ENCODE measurements at places on chromosomes 13 and 19.

DNA sequence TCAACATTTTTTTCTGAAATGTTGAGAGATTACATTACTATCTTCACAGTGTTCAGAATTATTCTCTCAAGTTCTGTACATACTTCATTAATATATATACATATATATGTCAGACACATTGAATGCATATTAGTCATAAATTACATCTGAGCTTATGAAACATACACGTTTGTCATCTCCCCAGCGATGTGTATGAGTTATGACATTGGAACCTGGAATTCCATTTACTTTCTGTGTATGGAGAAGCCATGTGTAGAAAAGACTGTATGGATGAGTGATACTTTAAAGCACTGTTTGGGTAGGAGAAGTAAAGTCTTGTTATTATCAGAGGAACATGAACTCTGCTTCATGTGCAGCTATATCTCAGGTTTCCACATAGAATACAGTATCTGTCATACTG lies 167.2 kb downstream of the FGF14 start:
- DNase-seq = no peak

DNA sequence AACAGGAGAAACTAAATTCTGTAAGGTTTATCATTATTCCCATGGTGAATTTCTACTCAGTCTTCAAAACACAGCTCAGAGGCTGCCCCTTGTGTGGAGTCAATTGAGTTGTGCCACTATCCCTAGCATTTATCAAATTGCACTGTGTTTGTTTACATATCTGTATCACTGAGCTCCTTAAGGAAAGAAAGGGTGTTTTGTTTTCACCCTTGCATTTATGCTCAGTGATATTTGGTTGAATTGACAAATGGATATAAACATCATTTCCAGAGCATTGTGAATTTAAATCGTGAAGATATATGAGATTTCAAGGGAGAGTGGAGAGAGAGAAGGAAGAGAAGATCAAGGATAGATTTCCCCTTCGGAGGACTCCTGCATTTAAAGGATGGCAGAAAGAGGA lies 55.1 kb upstream of the TNFRSF19 start:
- DNase-seq = no peak

DNA sequence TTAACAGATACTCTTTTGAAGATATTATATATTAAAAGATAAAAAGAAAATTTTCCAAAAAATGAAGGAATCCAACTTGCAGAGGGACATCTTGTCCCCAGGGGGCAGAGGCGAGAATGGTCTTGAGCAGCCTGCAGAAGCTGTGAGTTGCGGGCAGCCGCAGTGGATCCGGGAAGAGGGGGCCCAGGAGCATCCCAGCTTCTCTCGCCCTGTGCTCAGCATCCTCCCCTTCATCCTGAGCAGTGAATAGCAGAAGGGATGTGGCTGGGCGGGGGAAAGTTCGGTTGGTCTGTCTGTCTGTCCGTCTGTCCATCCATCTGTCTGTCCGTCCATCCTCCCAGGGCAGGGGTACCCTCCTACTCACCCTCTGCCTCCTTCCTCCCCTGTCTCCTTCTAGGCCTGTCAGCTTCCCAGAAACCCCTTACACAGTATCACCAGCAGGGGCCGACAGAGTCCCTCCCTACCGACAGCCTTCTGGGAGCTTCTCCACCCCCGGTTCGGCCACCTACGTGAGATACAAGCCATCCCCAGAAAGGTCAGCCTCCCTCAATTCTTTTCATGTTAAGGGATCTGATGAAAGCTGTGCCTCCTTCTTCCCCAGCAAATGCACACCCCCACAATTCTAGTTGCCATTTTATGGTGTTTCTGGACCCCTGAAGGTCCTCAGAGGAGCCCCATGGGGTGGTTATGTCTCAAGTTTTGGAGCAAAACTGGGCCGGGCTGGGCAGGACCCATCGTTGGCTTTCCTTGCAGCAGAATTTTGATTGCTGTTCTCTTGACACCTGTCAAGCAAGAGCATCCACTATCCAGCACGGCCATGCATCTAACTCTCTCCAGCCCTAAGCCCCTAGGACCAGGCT lies 81.6 kb downstream of the DPF1 start:
- peak; percentile 80 for DNase-seq

GRCh38 chr13:95387733-95388207 lies 86.5 kb upstream of the ABCC4 start:
- DNase-seq = peak; percentile 37

- DNase-seq = no peak
Observed at GRCh38 chr13:29500386-29500785, 95.1 kb downstream of the SLC7A1 start.

DNA sequence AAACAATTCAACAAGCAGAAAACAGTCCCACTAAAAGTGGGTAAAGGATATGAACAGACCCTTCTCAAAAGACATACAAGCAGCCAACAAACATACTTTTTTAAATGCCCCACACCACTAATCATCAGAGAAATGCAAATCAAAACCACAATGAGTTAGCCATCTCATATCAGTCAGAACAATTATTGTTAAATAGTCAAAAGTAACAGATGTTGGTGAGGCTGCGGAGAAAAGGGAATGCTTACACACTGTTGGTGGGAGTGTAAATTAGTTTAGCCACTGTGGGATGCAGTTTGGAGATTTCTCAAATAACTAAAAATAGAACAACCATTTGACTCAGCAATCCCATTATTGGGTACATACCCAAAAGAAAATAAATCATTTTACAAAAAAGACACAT lies 8.7 kb downstream of the ZNF529 start:
- DNase-seq = no peak

GRCh38 chr19:58252102-58252685 lies 23.5 kb downstream of the ZNF544 start:
- no peak for DNase-seq

DNA sequence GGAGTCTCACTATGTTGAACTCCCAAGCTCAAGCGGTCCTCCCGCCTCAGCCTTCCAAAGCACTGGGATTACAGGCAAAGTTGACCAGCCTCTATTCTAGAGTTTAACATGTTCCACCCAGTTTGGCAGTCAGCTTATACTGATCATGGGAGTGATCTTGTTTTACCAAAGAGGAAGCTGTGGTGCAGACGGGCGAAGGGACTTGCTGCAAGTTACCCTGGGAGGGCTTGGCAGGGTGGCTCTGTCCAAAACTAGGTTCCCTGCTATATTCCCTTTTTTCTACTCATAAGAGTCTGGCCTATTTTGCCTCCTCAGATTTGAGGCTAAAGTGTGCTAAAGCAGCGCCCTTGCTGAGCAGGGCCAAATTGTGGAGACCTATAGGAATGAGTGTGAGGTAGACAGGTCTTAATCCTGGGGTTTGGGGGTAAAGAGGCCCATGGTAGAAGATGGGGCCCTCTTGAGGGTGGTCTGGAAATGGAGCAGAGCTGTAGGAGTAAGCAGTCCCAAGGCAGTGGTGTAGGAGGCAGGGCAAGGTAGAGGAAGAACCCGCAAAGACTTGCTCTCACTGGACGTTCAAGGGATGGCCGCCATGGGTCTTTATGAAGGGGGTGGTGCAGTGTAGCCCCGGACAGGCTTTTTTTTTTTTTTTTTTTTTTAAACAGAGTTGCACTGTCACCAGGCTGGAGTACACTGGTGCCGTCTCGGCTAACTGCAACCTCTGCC lies 3.3 kb downstream of the RPS19 start:
- peak; percentile 17 for DNase-seq

GRCh38 chr19:796692-797527 lies at the start of gene PTBP1:
Gene PTBP1, plus strand, starts transcription at chr19:797452. Its CDS starts 46 bp downstream, at chr19:797498.
- peak; percentile 100 for DNase-seq
